Stimulated activated CD8-positive, alpha-beta memory T cell treated with anti-CD3 and anti-CD28 coated beads, Interleukin-15, amount 100 ng/mL, for 24 hours (primary cell): ENCODE measurements at places on chromosomes 4 and X.

DNA sequence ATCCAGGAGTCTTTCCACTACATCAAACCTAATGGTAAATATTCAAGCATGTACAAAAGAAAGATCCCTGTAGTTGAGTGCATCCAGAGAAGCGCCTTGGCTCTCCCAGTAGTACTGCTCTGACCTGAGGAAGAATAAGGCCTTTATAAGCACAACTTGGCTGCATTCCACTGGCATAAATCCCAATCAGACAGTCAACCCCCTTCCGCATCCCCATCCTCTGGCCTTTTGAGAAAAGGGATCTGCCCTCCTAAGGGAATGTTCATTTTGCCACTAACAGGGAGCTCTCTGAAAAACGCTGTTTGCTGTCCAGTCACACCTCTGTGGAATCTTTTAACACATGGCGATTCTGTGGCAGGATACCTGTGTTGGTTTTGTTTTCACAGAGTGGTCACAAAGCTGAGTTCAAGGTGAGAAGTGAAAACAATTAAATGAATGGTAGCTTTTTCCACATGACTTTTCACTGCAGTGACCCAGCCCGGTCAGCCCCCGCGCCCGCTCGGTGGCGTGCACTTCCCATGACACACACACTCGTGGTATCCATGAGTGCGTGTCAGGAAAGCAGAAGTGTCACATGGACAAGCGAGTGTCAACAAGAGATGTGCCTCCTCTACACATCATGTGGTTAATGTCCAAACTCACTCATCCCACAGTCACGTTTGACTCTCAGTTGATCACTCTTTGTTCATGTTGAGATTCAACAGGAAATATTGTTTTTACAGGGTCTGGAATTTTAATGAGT, 112.2 kb upstream of the ENPP6 start:
- DNase-seq = no peak

GRCh38 chrX:122439831-122440230, 744.2 kb upstream of the GRIA3 start:
- no peak for DNase-seq

DNA sequence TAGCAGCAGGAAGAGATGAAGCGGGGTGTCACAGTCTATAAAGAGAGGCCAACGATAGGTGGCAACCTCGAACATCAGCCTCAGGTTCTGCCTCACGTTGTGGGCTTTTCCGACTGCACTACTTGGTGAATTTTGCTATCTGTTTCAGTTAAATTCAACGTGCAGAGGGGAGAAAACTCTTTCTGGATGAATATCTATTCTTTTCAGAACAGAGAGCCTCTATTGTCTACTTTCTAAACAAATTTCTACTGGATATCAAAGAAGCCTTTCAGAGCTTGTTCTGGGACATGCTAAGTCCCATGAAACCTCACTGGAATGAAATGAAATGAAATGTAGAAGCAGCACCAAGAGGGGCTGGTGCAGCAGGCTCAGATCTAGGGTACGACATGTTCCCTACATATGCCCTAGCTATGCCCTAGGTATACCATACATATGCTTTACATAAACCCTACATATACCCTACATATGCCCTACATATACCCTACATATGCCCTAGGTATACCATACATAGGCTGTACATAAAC, 116.5 kb upstream of the TRIM2 start:
- no peak for DNase-seq

- no peak for DNase-seq
Measured at GRCh38 chr4:56460085-56460484, 7.3 kb upstream of the SRP72 start.

GRCh38 chr4:147839663-147840062, 107.8 kb downstream of the ARHGAP10 start:
- no peak for DNase-seq

GRCh38 chrX:54992911-54993622, 921 bp downstream of the PFKFB1 start:
- DNase-seq = no peak

DNA sequence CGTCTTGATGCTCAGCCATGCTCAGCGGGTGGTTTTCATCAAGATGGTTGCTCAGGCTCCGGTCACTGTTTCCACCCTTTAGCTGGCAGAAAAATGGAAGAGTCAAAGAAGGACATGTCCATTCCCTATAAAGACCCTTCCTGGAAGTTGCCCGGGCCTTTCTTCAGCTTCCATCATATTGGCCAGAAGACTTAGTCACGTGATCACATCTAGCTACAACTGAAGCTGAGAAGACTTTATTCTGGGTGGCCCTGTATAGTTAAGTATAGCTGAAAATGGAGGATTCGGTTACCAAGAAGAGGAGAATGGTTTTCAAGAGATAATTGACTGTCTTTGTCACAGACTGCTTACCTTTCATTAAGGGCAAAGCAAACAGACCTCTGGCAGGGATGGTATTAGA, 296.7 kb upstream of the CASK start:
- no peak for DNase-seq

GRCh38 chr4:2350982-2351381, 67.5 kb downstream of the ZFYVE28 start:
- no peak for DNase-seq

GRCh38 chr4:9781343-9782135, at the start of gene DRD5:
TSS of gene DRD5 (plus strand) at chr4:9781634. CDS start at chr4:9782030, 396 bp downstream.
- no peak for DNase-seq

DNA sequence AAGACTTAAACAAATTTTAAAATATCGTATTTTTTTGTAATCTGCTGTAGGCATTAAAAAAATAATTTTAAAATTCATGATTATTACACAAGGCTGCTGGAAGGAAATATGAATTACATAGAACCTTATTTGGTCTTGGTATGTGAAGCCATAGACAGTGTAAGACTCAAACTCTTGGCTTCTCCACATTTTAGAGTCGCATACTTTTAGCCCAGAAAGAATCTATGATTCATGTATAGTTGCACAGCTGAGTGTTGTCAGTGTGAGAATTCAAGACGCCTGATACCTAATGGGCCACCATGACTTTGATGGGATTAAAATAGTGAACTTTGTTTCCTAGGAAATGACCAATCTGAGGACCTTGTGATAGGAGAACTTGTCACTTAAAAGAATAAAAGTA, 1.4 kb downstream of the INTU start:
- DNase-seq = no peak

DNA sequence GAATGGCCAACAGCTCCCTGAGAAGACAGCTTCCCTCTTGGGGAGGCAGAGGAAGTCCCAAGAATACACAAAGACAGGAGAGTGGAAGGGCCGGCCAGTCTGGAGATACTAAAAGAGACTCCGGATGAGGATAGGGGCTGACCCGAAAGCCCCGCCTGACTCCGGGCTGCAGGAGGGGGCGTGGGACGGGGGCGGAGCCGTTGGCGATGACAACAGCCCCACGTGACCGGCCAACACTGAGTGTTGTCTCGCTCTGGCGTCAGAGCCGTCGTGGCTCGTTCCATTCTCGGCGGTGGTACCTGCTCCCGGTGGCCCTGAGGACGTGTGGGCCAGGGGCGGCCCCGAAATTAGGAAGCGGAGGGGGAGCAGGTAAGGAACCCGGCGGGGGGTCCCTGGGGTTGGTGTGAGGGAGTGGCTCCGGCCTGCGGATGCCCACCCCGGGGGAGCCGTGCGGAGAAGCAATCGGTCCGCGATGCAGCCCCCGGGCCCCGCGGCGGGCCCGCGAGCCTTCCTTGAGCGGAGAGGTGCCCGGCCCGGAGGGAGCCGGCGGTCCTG, at the start of gene BEX4:
Gene BEX4 (plus strand): TSS at position 239 of the 555 bp plus-strand sequence. CDS start 1,046 bp downstream, outside the sequence.
- peak; percentile 32 for DNase-seq

- DNase-seq = no peak
Measured at GRCh38 chr4:967113-968104, 6.0 kb downstream of the DGKQ start.

- DNase-seq = no peak
Measured at GRCh38 chr4:27040356-27040755, 179.7 kb downstream of the STIM2 start.

GRCh38 chr4:75494563-75494962, 19.6 kb downstream of the RCHY1 start:
- DNase-seq = no peak

DNA sequence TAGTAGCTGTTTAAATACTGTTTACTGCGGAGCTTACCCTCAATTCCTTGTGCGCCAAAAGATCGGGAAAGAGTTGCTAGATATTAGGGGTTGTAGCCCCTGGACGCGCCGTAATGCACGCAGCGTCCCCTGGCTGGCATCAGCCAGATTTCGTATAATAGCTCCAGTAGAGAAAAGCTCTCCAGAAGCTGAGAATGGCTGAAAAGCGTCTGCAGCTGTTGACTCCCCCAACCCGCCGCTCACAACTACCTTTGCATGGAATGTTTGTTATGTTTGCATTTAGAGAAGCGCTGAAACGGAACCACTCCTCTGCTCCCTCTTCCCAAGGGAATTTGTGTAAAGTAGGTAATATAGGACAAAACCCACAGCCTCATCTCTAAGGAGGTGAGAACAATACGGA, 3.7 kb downstream of the DOCK11 start:
- no peak for DNase-seq

GRCh38 chr4:57344296-57344695, 234.1 kb upstream of the IGFBP7 start:
- DNase-seq = no peak

- DNase-seq = no peak
Measured at GRCh38 chr4:41141900-41142299, 72.4 kb downstream of the APBB2 start.

DNA sequence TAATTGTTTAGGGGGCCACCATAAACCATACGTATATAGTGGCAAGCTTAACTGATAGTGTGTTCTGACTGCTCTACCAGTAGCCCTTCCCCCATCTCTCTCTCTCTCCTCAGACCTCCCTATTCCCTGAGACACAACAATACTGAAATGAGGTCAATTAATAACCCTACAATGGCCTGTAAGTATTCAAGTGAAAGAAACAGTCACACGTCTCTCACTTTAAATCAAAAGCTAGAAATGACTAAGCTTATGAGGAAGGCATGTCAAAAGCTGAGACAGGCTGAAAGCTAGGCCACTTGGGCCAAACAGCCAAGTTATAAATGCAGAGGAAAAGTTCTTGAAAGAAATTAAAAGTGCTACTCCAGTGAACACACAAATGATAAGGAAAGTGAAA, 78.0 kb downstream of the PRDM5 start:
- no peak for DNase-seq

DNA sequence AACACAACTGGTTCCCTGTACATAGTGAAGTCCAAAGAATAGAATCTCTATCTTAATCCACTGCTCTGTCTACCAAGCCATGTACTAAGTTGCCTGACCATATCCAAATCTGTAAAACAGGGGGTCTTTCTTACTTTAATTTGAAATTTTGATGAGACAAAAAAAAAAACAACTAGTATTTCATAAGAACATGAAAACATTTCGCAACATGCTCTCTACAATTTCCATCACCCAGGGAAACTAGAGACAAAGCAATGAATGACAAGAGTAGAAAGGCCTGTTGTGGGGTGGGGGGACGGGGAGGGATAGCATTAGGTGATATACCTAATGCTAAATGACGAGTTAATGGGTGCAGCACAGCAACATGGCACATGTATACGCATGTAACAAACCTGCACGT, 279.9 kb downstream of the PPP3CA start:
- no peak for DNase-seq

DNA sequence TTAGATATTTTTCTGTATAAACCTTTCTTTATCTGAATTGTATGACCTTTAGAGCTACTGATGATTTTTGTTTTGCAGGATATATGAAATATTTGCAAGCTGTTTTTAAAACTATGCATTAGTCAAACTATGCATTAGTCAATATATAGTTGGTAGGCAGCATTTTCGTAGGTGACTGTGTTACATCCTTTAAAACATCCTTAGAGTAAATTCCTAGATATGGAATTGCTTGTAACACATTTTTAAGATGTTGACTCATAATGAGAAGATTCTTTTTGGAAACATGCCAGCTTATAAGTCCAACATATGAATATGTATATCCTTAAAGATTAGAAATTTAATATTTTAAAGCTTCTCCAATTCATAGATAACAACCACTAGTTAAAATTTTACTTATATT, 1768.5 kb downstream of the PCDH7 start:
- no peak for DNase-seq

DNA sequence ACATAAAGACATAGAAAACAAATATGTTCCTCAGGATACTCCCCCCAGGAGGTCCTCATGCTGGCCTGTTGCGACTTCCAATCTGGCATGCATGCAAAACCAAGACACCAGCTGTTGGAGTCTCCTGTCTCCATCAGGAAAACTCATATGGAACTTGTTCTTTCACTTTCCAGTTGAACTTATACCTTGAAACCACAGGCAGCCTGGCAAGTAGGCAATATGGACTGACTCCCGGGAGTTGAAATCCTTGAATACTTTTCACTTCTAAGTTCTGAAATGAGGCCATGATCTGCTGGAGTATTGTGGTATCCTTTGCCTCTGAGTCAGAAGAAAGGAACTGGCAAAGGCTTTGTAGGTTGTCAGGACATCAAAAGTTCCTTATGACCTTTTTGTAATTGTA, 444.2 kb downstream of the IDS start:
- no peak for DNase-seq

GRCh38 chr4:1207603-1208265, 35.4 kb upstream of the SPON2 start:
- DNase-seq = no peak

DNA sequence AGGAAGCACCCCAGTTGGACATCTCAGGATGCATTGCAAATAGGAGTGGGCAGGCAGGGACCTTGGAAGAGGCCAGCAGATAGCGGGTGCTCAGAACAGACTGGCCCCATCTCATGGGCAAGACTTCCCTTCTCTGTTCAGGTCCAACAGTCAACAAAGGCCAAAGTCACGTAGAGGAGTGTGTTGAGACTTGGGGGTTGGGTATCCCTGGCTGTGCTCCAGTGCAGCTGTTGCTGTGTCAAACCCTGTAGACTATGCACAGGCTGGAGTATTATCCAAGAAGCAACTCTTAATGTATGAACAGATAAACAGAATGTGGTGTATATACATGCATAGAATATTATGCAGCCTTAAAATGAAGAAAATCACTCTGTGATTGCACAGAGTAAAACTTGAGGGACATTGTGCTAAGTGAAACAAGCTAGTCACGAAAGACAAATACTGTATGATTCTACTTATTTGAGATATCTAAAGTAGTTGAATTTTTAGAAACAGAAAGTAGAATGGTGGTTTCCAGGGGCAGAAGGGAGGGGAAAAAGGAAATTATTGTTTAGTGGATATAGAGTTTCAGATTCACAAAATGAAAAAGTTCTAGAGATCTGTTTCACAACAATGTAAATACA, 192.1 kb upstream of the LCORL start:
- no peak for DNase-seq

DNA sequence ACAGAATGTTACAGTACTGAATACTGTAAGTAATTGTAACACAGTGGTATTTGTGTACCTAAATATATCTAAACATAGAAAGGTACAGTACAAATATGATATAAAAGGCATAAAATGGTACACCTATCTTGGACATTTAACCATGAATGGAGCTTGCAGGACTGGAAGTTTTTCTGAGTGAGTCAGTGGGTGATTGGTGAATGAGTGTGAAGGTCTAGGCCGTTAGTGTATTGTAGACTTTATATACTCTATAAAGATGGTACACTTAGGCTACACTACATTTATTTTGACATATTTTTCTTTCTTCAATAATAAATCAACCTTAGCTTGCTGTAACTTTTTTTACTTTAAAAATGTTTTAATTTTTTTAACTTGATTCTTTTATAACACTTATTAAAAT, 422.5 kb upstream of the FSTL5 start:
- no peak for DNase-seq
